NCI-H345 (cell line): ENCODE measurements at places on chromosomes 11 and 22.
A peak's percentile ranks its signal among the peaks of the same experiment; 100 is the strongest.

DNA sequence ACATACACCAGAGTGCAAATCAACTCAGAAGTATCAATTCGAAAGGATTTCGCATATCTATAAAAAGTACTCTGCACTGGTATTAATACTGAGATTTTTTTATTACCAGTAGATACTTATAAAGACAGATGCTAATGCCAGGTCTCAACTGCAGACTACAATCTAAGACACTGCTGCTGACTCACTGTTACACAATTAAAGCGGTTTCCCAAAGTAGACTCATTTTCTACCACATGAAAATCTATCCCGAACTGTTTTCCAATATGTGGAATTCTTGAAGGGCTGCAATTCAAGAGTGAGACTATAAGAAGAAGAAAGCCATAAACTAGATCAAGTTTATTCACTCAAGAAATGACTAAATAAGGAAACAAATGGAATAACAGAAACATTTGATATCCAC lies 57.2 kb upstream of the ARHGAP32 start:
- no peak for DNase-seq

DNA sequence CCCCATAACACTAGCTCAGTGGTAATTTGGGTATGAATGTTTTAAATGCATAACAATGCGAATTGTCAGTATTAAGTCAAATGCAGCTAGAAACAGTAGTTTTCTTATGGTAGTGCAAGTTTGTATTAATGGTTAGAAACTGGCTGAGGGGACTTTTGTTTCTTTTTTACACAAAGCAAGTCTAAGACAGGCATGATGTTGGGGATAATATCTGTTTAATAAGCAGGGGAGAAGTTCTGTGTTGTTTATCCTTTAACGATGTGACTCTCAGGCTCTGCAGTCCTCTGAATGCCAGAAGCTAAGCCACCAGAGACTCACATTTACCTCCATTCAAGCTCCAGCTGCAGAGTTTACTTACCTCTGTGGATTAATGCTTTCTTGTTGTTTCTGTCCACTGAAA lies 67.8 kb downstream of the SYT9 start:
- DNase-seq, result no peak

DNA sequence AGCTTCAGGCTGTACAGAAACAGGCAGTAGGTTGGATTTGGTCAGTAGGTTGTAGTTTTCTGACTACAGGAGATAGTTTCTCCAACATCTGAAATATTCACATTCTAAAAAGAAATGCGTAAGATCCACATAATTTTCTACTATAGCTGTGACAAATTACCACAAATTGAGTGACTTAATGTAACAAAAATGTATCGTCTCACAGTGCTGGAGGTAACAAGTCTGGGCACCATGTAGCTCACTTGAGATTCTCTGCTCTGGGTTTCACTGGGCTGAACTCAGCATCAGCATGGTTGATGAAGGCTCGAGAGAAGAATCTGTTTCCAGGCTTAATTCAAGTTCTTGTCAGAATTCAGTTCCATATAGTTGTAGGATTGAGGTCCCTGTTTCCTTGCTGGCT lies 350.9 kb upstream of the CCDC179 start:
- DNase-seq, result no peak

DNA sequence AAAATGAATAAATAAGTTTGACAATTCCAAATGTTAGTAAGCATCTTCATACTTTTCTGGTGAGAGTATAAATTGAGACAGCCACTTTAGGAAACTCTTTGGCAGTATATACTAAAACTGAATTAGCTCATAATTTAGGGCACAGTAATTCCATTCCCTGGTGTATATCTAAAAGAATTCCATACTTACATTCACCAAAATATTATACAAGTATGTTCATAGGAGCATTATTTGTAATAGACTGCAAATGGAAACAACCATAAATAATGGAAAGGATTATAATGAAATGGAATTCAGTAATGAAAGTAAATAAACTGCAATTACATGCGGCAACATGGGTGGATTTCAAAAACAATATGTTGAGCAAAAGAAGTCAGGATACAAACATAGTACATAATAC lies 315.8 kb upstream of the LRRC4C start:
- DNase-seq, result no peak

GRCh38 chr11:61068581-61068980 lies 33.7 kb upstream of the CD5 start:
- no peak for DNase-seq

- DNase-seq, result no peak
Measured at GRCh38 chr11:62654297-62654696, 1.2 kb upstream of the INTS5 start.

DNA sequence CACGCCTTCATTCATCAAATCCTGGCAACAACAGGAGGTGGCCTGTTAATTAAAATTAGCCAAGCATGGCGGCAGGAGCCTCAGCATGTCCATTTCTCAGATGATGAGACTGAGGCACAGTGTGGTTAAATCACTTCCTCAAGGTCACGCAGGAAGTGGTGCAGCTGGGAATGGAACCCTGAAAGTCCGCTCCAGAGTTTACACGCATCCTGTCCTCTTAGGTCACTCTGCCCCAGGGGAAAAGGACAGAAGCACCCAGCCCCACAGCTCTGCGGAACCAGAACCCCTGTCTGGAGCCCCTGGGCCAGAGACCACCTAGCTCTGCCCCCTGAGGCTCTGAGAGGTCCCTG lies 19.6 kb downstream of the RPL3 start:
- no peak for DNase-seq

GRCh38 chr11:14359501-14360031 lies 583 bp upstream of the RRAS2 start:
- no peak for DNase-seq

DNA sequence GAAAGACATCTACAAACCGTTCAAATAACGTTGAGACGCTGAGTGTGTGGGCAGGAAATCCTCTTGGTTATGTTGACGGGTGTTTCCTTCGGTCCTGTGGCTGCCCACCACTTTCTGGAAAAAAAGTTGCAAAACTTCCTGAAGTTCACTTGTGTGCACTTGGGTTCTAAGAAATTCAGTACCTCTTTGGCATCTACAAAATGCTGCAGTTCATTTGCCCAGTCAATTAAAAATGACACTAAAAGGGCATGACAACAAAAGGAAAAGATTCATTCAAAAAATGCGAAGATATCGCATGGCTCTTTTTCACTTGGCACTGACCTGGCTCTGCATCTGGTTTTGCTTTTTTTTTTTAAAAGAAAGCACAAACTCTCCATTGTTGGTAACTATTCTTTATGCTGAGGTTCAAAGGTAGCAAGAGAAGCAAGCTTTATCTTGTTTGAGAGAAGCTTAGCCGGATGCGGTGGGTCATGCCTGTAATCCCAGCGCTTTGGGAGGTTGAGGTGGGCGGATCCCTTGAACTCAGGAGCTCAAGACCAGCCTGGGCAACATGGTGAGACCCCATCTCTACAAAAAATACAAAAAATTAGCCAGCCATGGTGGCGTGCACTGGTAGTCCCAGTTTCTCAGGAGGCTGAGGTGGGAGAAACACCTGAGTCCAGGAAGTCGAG lies 10.6 kb upstream of the XBP1 start:
- no peak for DNase-seq

DNA sequence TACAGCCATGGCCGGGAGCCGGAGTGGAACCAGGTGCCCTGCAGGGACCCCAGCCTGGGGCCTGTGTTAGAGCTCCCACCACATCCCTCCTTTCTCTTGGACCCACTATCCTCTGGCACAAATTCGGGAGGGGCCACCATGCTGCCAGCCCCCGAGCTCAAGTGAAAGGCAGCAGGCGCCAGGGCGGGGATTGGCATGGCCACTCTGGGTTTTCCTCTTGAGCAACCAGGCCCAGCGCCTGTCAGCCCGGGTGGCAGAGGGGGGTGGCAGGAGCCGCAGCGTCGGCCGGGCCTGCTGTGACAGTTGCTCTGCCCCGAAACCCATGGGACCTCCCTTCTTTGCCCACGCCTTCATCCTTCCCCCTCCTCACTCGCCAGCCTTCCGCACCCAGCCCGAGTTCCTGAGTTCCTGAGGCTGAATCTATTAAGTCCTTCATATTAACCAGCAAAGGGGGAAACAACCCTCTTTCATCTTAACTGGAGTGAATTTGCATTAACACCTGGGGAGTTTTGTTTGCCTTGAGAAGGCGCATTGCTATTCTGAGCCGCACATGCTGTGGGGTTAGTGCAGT lies 16.8 kb upstream of the CABP7 start:
- peak; percentile 69 for DNase-seq

DNA sequence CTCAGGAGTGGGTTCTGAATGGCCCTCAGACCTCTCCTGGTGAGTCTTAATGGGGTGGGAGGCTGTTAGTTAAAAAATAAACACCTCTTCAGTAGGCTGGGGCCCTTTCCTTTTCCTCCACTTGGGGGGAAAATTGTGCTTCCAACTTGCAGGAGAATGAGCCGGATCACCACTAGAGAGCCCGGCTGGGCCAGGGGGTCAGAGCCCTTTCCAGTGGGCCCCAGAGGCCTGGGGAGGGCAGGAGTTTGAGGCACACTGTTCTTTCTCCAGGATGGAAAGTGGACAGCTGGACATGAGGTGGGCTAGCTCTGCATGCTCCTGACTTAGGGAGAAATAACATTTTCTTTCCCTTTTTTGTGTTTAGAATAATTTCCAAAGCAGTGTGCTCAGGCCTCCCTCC lies 32.8 kb downstream of the B3GAT1 start:
- no peak for DNase-seq

DNA sequence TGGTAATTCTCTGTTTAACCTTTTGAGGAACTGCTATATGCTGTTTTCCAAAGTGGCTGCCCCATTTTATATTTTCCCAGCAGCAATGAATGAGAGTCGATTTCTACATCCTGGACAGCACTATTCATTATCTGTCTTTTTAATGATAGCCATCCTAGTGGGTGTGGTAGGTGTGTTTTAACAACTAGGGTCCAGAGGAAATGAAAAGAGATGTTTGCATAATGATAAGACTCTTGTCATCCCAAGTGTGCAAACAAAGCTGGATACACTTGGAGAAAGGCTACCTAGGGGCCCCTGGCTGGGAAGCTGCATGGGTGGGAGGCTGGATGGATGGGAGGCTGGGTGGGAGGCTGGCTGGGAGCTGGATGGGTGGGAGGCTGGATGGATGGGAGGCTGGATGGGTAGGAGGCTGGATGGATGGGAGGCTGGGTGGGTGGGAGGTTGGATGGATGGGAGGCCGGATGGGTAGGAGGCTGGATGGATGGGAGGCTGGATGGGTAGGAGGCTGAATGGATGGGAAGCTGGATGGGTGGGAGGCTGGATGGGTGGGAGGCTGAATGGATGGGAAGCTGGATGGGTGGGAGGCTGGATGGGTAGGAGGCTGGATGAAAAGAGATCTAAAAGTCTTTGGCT lies 158.0 kb downstream of the DSCAML1 start:
- DNase-seq, result no peak

DNA sequence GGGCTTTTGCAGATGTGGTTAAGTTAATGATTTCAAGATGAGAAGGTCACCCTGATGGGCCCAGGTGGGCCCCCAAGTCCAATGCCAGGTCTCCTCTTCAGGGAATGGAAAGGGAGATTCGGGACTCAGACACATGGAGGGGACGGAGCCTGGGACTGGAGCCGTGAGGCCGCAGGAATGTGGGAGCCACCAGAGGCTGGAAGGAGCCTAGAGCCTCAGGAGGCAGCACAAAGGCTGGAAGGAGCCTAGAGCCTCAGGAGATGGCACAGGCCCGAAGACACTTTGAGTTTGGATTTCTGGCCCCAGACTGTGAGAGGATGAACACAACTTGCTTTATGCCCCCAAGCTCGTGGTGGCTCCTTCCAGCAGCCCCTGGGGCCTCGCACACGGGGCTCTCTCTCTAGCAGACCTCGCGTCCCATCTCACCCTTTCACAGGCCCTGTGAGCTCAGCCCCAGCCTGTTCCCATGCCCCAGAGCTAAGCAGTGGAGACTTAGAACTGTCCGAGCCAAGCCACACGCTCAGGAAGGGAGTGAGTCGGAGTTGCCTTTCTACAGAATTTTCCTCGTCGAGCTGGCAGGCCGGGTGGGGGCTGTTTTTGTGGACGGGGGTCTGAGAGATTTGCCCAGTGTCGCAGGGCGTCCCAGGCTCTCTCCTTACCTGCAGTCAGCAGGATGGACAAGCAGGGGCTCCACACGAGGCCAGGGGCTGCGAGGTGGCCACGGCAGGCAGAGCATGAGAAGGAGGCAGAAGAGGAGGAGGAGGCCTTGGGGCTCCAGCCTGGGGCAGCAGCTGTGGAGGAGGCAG lies 937.6 kb downstream of the BRD1 start:
- DNase-seq, result no peak

- DNase-seq, result no peak
Measured at GRCh38 chr22:19987394-19988306, 29.0 kb downstream of the ARVCF start.

GRCh38 chr11:66789097-66789890 lies 53.9 kb upstream of the RCE1 start:
- no peak for DNase-seq

- no peak for DNase-seq
Measured at GRCh38 chr11:47222696-47223095, 7.9 kb downstream of the DDB2 start.

- no peak for DNase-seq
Measured at GRCh38 chr22:37731804-37732471, 35.1 kb downstream of the TRIOBP start.

- DNase-seq, result no peak
Measured at GRCh38 chr22:49934160-49934890, 15.9 kb downstream of the CRELD2 start.

DNA sequence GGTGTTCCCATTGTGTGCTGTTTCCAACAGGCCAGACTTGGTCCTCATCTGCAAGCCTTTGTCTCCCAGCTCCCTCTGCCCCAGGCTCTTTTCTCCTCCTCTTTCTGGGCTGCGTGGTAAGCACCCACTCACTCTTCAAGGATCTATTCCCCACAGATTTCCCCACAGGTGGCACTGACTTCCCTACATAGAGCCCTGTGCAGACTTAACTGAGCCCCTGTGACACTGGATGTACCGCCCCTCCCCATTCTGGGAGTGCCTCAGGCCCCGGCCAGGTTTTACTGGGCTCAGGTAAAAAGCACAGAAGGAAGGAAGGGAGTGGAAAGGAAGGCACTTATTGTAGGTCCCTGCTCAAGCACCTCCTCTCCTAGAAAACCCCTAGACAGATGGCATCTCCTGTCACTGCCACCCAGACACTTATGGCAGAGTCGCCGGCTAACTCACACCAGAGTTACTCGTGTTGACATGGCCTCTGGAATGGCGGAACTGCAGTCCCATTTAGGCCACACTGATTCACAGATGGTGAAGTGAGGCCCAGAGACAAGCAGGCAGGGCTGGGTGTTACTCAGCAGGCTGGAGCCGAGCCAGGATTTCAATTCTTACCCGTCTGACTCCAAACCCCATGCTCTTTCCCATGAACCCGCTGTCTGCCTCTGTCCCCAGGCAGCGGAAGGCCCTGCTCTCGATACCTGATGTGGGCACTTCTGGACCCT lies 47.2 kb downstream of the LRRC32 start:
- peak; percentile 50 for DNase-seq

GRCh38 chr11:122127020-122127419 lies 11.0 kb upstream of the BLID start:
- DNase-seq, result no peak
